ENCODE measurements at places on chromosomes 7 and 10.
A peak's percentile ranks its signal among the peaks of the same experiment; 100 is the strongest.

DNA sequence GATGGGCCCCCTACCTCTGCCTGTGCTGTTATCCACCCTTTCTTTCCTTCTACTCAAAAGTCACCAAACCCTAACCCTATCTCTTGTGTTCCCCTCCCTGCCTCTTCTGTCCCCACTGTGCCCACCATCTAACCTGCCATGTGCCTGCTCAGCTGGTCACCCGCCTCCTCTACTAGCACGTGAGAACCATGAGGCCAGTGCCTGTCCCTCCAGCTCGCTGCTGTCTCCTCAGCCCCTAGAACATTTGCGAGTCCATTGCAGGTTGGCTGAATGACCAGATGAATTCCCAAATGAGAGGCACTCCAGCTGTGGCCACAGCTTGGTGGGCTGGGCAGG lies 129.0 kb downstream of the ARHGAP22 start:
- DNase-seq = no peak

- peak; percentile 54 for DNase-seq
Measured at GRCh38 chr7:73811760-73812168, 19.0 kb upstream of the CLDN4 start.

DNA sequence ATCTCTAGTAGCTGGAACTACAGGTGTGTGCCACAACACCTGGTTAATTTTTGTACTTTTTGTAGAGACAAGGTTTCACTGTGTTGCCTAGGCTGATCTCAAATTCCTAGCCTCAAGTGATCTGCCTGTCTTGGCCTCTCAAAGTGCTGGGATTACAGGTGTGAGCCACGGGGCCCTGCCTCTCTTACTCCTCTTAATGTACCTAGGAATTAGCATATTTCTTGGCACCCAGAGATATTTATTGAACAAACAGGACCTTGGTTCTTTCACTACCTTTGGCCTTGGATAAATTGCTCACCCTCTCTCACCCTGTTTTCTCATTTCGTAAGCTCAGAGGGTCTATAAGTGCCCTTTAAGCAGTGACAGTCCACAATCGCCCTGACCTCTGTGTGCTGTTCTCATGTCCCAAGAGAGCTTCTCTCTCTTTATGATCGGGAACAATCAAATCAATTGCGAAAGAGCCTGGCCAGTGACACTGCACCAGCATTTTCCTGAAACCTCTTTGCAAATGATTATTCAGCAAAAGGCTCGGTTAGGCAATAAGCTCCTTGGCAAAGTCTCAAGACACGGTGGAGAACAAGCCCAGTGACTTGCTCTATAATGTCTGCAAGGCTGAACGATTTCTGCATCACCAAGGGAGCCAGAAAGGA lies 117.7 kb downstream of the APBB1IP start:
- no peak for DNase-seq

DNA sequence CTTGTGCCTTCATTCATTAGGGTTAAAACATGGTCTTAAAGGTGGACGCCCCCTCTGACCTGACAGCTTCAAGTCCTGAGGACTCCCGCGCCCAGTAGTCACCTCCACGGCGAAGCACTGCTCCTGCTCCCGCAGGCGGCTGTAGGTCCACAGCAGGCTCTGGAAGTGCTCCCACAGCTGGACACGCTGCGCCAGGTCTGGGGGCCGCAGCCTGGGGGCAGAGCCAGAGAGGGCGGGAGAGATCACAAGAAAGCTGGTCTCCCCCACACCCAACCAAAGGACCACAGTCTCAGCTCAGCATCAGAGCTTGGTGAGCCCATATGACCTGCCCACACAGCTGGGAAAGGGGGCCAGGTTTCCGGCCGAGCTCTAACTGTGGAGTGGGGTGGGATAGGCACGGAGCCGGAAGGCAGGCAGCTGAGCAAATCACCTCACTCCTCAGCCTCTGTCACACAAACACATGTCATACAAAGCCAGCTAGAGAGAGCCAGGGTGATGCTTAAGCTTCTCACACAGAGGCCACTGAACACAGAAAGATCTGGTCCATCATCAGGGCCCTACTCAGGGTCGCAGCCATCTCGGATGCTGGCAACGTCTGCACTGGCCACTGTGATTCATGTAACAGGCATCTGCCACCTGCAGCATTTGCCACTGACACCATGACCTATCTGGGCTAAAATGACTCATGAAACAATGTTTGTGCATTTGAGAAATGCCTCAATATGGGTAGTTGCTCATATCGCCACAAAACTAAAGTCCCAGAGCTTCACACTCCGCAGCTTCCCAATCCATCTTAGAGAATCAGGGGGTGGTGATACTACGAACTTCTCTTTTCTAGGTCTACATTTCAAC lies 12.6 kb downstream of the HPS1 start:
- no peak for DNase-seq

GRCh38 chr7:106344211-106344610 lies 59.4 kb upstream of the NAMPT start:
- no peak for DNase-seq

DNA sequence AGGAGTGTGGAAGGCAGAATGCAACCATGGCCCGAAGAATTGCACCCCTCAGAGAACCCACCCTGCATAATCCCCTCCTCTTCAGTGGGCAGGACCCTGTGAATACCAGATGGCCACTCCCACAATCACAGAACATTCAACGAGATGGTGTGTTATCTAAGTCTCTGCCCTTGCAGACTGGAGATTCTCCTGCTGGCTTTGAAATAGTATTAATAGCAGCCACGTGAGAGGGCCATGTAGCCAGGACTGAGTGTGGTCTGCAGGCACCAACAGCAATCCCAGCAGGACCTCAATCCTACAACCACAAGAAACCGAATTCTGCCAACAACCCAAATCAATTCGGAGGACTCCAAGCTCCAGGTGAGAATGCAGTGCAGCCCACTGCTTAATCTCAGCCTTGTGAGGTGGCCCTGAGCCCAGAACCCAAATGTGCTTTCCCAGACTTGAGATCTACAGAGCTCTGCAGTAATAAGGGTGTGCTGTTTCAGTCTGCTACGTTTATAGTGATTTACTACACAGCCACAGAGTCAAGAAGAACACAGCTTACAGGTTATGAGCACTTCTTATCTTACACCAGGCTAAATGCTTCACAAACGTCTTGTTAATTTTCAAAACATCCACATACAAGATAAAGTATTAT lies 72.1 kb downstream of the VOPP1 start:
- no peak for DNase-seq

GRCh38 chr10:92756201-92757065 lies 66.7 kb downstream of the HHEX start:
- DNase-seq = no peak

GRCh38 chr7:22935269-22935668 lies 78.7 kb downstream of the HYCC1 start:
- no peak for DNase-seq

- DNase-seq = no peak
Measured at GRCh38 chr10:15182540-15183207, 14.2 kb upstream of the NMT2 start.

DNA sequence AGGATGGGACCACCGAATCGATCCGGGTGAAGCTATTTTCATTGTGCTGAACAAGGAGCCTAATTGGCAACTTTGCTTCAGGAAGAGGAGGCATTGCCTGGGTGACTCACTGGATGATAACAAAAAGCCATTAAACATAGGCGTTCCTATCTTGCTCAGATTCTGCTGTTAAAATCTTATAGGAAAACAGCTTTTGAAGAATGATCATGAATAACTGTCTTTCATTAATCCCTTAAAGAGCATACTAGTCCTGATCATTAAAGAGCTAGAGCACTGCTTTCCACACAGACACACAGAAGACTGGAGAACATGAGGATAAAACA lies 174.2 kb upstream of the IMMP2L start:
- DNase-seq = no peak

DNA sequence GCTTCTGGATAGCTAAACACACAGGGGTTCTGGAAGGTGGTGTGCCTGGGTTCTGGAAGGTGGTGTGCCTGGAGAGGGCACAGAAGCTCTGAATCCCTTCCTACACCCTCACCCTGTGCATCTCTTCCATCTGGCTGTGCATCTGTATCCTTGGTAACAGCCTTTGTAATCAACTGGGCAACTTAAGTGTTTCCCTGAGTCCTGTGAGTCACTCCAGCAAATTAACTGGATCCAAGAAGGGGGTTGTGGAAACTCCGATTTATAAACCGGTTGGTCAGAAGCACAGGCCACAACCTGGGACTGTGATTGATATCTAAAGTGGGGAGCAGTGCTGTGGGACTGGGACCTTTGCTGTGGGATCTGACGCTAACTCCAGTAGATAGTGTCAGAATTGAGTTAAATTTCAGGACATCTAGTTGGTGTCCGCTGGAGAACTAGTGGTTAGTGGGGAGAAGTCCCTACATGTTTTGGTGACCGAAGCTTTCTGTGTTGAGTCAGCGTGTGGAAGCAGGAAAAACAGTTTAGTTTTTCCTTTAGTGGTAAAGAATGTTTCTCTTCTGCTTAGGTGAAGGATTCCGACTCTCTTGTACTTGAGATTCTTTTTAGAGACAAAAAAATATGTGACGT lies 228.1 kb downstream of the BMPER start:
- no peak for DNase-seq

GRCh38 chr7:28315565-28316410 lies 96.5 kb upstream of the CREB5 start:
- no peak for DNase-seq

DNA sequence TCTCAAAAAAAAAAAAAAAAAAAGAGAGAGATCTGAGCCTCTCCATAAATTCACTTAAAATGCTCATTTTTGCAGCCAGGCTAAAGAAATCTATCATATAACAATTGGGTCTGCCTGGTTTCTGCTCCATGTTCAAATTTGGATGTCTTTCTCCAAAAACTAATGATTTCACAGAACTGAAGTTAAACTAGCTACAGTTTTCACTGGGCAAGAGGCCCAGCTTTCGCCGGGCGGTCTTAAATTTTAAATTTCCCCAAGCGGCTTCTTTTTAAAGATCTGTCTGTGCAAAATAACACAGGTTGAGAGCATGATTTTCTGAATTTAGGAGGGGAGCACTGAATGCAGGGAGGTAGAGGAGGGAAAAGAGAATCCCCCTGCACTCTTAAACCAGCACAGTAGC lies 603.4 kb downstream of the KCNMA1 start:
- no peak for DNase-seq
